Sigmoid colon (tissue), 7 donors: ENCODE measurements at places on chromosomes 1 and 21. TPM values are rescaled to one million over a fixed set of nuclear protein-coding genes. Genes with fewer than 3 reads are reported as not detected.
A peak's percentile ranks its signal among the peaks of the same experiment; 100 is the strongest.

The ZNF687 gene
- total RNA-seq = 24.2 TPM

DNA sequence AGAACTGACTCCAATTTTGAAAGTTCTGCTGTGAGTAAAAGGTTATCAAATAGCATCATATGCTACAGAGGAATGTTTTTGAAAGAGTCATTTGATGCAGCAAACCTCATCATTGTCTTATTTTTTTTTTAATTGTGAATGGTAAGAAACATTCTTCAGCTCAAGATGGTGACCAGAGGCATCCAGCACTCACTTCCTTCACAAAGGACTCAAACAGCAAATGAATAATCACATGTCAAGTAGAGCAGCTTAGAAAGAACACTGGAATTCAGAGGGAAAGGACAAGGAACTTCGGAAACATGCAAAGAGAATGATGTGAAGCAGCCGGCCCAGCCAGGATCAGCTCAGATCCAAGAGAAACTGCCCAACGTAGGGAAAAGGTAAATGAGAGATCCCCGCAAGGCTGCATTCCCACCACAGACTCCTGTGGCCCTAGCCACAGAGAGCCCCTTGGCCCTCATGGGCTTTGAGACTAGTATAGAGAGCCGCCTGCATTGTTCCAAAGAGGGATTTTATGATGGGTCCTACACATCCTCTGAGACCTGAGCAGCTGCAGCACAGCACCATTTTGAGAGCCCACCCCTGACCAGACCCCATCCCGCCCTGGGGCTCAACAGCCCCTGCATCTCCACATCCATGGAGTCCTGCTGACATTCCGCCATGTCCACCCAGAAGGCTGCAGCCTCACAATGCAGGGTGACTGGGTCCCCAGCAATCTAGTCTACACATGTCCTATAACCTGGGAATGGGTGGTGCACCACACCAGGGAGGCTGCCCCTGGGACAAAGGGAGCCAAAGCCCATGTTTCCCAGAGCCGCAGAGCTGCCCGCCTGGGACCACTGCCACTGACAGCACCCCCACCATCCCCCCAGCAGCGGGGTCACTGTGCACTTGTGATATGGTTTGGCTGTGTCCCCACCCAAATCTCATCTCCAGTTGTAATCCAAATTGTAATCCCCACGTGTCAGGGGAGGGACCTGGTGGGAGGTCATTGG lies 21.2 kb upstream of the UTS2 start:
- no peaks in the 10 kb centered on the region for H3K4me1 ChIP-seq
- H3K4me3 ChIP-seq = no peak overlapping the region
- H3K27me3 ChIP-seq = no peaks in the 10 kb centered on the region
- no peak for DNase-seq

The NPR1 gene
- 36.2 TPM for total RNA-seq

- peak overlapping the region; percentile 67 for H3K27ac ChIP-seq
- H3K27me3 ChIP-seq = no peaks in the 10 kb centered on the region
- DNase-seq = no peak
- H3K4me1 ChIP-seq = peaks cover 69% of the 10 kb centered on the region
Measured at GRCh38 chr1:225819346-225820192, 9.6 kb downstream of the EPHX1 start.

- DNase-seq = no peak
- H3K4me3 ChIP-seq = no peak overlapping the region
- H3K27me3 ChIP-seq = no peaks in the 10 kb centered on the region
- H3K27ac ChIP-seq = no peak overlapping the region
- no peaks in the 10 kb centered on the region for H3K36me3 ChIP-seq
Measured at GRCh38 chr1:180643693-180644092, 11.9 kb downstream of the XPR1 start.

DNA sequence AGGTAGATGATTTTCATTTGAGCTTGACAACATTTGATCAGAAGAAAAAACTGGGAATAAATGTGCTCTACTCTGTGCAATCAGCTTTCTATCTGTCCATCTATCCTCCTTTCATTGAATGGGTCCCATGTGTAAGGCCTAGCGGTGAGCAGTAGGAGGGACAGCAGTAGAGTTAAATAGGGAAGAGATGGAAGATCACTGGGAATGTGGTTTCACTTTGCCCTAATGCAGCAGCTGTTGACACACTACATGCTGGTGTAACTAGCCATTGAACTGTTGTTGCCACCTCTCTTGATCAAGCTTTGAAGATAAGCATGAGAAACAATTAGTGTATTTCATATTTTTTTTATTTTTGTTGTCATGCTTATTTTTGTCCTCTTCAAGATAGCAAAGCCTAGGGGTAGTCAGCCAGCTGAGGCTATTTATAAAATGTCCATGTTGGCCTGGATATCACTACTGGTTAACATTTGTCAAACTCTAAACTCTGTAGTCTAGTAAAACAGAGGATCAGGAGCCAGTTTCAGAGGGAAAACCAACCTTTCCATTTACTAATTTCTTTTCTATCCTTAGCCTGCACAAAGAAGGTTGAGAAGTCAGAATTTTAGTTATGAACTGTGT lies 41.9 kb downstream of the CACNA1E start:
- H3K27ac ChIP-seq = no peak overlapping the region
- no peak overlapping the region for H3K4me3 ChIP-seq
- H3K36me3 ChIP-seq = no peaks in the 10 kb centered on the region

DNA sequence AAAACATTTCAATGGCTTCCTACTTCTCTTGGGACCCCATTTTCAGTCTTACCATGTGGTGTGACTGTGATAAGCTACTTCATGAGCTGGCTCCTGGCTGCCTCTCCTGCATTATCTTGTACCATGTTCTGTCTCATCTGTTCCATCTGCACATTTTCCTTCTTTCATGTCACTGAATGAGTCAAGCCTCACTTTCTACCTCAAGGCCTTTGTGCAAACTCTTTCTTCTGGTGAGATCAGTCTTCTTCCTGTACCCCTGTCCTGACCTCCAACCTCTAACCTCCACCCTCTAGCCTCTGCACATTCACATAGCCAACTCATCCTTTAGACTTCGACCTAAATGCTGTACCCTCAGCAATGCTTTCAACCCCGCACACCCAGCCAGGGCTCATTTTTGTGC lies 9.6 kb upstream of the FAM78B start:
- no peak overlapping the region for H3K4me3 ChIP-seq
- no peaks in the 10 kb centered on the region for H3K27me3 ChIP-seq

The MPZ gene
- 10.0 TPM for total RNA-seq

- no peak overlapping the region for H3K27ac ChIP-seq
- no peaks in the 10 kb centered on the region for H3K27me3 ChIP-seq
- no peaks in the 10 kb centered on the region for H3K36me3 ChIP-seq
- no peak overlapping the region for H3K4me3 ChIP-seq
Measured at GRCh38 chr1:15902882-15903281, 55.4 kb downstream of the SPEN start.

GRCh38 chr1:30195424-30196134 lies 527.8 kb downstream of the MATN1 start:
- no peaks in the 10 kb centered on the region for H3K27me3 ChIP-seq
- H3K27ac ChIP-seq = no peak overlapping the region
- no peaks in the 10 kb centered on the region for H3K36me3 ChIP-seq
- no peak for DNase-seq

DNA sequence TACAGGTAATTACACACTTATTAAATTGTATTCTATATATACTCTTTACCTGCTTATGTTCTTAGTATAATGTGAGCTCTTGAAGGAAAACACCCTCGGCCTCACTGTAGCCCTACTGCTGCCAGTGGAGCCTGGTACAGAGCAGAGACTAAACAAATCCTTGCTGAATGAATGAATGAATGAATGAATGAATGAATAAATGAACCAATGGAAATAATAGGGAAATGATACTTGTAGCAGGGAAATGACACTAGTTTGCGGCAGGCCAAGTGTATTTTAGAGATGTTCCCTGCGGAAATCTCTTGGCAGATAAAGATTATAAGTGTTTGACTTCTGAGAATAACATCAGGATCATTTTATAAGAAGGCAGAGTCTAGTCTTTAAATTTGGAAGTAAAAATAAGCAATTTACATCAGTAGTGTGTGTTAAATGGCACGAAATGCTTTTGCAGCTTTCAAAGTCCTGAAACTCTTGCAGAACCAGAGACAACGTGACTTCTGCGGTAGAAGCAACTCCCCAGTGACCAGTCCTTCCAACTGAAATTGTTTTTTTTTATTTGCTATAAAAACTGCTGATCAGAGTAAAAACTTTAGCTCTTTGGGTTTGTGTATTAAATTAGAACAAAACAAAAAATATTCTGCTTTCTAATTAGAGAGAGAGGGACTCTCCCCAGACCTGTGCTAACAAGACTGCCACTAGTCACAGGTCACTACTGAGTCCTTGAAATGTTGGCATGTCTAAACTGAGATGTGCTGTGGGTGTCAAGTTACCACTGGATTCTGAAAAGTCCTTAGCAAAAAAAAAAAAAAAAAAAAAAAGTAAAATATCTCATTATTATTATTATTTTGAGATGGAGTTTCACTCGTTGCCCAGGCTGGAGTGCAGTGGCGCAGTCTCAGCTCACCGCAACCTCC lies 199.3 kb upstream of the MAP1LC3C start:
- no peak overlapping the region for H3K27ac ChIP-seq
- no peak overlapping the region for H3K4me3 ChIP-seq
- H3K36me3 ChIP-seq = no peaks in the 10 kb centered on the region
- no peaks in the 10 kb centered on the region for H3K4me1 ChIP-seq
- H3K27me3 ChIP-seq = no peaks in the 10 kb centered on the region

- no peaks in the 10 kb centered on the region for H3K27me3 ChIP-seq
- no peak overlapping the region for H3K27ac ChIP-seq
- no peak overlapping the region for H3K4me3 ChIP-seq
- DNase-seq = no peak
- no peaks in the 10 kb centered on the region for H3K36me3 ChIP-seq
Measured at GRCh38 chr1:193944454-193944853, 758.0 kb upstream of the B3GALT2 start.

- H3K4me3 ChIP-seq = no peak overlapping the region
- H3K36me3 ChIP-seq = no peaks in the 10 kb centered on the region
- DNase-seq = no peak
- no peak overlapping the region for H3K27ac ChIP-seq
Measured at GRCh38 chr1:63199706-63200335, 122.5 kb upstream of the FOXD3 start.

GRCh38 chr1:172185211-172185610 lies 235.3 kb upstream of the C1orf105 start:
- no peaks in the 10 kb centered on the region for H3K4me1 ChIP-seq
- H3K27ac ChIP-seq = no peak overlapping the region
- no peak for DNase-seq
- no peaks in the 10 kb centered on the region for H3K36me3 ChIP-seq

GRCh38 chr1:33152685-33153432 lies 29.0 kb downstream of the TRIM62 start:
- no peaks in the 10 kb centered on the region for H3K27me3 ChIP-seq
- no peak overlapping the region for H3K4me3 ChIP-seq
- H3K27ac ChIP-seq = peak overlapping the region; percentile 43
- H3K36me3 ChIP-seq = no peaks in the 10 kb centered on the region
- no peaks in the 10 kb centered on the region for H3K4me1 ChIP-seq

GRCh38 chr1:14901371-14901954 lies 252.1 kb upstream of the TMEM51 start:
- no peak for DNase-seq
- no peaks in the 10 kb centered on the region for H3K4me1 ChIP-seq
- H3K27ac ChIP-seq = no peak overlapping the region
- H3K27me3 ChIP-seq = no peaks in the 10 kb centered on the region
- H3K4me3 ChIP-seq = no peak overlapping the region
